CD4-positive, alpha-beta T cell treated with Interleukin-2 at 100 ng/mL for 4 hours (primary cell): ENCODE measurements at places on chromosomes 1 and 21.

- no peak for DNase-seq
These were observed 62.7 kb upstream of the LRRC8D start for GRCh38 chr1:89758156-89758555.

DNA sequence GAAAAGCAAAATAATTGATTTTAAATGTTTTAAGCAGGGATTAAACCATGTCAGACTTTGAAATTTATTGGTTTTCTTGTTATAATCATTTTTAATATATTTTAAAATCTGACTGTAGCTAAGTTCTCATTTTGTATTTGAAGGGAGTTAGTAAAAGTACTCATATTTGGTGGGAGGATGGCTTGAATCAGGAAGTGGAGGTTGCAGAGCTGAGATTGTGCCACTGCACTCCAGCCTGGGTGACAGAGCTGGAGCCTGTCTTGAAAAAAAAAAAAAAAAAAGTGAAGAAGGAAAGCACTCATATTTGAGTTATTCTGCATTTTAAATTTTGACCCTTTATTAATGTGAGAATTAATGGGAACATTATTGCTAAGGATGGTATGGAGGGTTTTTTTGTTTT, 106.0 kb downstream of the RABGAP1L start:
- DNase-seq, result no peak

GRCh38 chr1:151146072-151146411, 389 bp downstream of the SEMA6C start:
- no peak for DNase-seq

DNA sequence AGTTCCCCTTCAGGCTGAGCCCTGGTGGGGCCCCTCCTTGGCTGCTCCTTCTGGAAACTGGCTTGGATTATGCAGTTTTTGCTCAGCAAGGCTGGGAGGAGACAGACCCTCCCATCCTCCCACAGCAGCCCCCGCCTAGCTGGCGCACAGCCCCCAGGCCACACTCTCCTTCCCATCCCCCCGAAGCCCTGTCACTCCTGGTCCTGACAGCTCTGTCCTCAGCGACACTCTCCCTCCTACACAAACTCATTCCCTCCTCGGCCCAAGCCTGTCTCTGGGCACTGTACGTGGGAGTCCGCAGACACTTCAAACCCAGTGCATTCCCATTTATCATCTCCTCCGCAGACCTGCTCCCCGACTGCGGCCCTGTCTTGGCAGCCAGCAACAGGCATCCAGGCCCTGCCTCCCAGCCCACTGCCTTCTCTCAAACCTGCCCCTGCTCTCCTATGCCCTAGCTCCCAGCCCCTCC, 25.0 kb upstream of the EPHB2 start:
- no peak for DNase-seq

DNA sequence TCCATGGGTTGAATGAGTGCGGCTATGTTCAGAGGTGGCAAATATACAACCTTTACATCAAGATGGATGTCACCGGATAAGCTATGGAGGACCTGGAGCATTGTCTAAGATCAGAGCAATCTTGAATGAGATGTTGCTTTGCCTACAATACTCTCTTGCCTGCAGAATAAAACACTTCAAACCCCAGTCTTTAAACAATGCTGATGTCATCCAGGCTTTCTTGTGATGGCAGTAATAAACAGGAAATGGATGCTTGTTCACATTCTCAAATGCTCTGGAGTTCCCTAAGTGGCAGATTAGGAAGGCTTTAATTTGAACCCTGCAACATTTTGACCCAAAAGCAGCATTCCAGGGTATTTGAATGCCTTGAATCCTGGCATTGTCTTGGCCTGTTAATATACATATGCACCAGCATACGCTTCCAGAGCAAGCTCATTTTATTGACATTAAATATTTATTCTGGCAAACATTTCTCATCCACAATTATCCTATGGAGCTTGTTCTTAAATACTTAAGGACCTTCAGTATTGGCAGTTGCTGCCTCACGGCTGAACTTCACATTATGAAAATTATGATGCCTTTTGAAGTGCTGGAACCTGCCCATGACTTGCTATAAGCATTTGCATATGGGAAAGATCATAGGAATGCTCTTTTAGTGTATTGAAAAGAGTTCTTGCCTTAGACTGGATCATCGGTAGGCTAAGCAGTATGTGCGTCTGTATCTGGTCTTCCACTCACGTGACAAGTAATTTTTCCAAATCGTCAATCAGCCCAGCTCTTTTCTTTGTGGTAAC, 422.7 kb downstream of the SIPA1L2 start:
- DNase-seq, result no peak

- no peak for DNase-seq
These were observed 42.6 kb downstream of the F13B start for GRCh38 chr1:197024460-197024859.

GRCh38 chr1:78237364-78237916, 191.7 kb downstream of the GIPC2 start:
- no peak for DNase-seq

GRCh38 chr1:175808999-175809398, 65.6 kb upstream of the TNR start:
- DNase-seq, result no peak

- DNase-seq, result no peak
These were observed 124.0 kb downstream of the PIGK start for GRCh38 chr1:77095236-77095635.

- no peak for DNase-seq
These were observed 2.3 kb upstream of the NFASC start for GRCh38 chr1:204868340-204868700.

GRCh38 chr1:105894006-105894405, 1162.5 kb upstream of the PRMT6 start:
- no peak for DNase-seq

GRCh38 chr1:205317311-205317917, 4.1 kb downstream of the NUAK2 start:
- DNase-seq, result no peak

DNA sequence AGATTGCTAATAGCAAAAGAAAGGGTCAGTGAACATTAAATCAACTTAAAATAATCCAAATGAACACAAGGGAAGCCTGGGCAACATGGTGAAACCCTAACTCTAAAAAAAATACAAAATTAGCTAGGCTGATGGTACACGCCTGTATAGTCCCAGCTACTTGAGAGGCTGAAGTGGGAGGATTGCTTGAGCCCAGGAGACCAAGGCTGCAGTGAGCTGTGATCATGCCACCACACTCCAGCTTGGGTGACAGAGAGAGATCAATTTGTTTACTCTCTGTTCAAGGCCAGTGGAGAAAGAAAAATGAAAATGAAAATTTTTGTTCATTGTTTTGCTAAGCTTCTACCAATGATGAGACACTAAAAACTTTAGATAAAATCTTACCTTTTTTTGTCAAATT, 24.8 kb downstream of the WDR47 start:
- no peak for DNase-seq

DNA sequence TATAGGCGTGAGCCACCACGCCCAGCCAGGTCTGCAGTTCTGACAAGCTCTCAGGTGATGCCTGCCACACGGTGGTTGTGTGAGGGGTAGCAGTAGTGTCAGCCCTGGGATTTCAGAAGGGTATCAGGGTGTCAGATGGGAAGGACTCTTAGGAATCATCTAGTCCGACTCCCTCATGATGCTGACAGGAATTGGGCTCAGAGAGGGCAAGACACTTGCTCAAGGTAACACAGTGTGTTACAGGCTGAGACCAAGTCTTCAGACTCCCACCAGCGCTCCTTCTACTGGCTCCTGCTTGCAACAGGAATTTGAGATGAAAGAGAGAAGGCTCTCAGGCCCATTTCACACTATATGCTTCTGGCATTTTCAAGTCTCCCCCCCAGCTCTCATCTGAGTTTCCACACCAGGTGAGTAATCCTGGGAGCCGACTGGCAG, 6.9 kb downstream of the HTR1D start:
- no peak for DNase-seq

- no peak for DNase-seq
These were observed 10.2 kb downstream of the PRXL2B start for GRCh38 chr1:2596530-2597333.

DNA sequence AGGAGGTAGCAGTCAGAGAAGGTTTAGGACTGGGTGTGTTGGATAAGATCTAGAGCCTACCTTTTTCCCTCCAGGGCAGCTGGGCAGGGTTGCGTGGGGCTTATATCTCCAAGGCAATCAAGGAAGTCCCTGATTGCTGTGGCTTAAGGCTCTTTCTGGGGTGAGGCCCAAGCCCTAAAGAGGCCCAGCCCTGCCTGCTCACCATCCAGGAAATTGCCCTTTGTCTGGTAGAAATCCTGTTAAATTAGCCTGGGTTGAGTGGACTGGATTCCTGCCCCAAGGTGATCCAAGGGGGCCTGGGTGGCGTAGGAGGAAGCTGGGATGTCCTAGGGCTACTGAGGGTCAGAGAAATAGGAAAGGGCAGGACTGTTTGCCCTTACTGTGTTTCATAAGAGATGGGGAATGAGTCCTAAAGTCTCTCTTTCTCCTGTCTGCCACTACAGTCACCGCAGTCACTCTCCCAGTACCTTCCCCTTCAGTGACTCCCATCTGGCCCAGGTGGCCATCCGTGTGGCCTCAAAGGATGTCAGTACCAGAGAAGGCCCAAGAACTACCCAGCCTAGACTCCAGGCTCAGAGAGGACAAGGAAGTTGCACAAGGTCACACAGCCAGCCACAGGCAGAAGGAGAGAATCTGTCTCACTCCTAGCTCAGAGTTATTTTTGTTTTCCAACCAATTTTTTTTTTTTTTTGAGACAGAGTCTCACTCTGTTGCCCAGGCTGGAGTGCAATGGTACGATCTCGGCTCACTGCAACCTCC, 25.8 kb downstream of the MFSD2A start:
- DNase-seq, result no peak

- DNase-seq, result no peak
These were observed 546 bp upstream of the ZNF697 start for GRCh38 chr1:119648620-119649004.

- DNase-seq, result no peak
These were observed 79.7 kb upstream of the SLC2A1 start for GRCh38 chr1:43038232-43038935.

DNA sequence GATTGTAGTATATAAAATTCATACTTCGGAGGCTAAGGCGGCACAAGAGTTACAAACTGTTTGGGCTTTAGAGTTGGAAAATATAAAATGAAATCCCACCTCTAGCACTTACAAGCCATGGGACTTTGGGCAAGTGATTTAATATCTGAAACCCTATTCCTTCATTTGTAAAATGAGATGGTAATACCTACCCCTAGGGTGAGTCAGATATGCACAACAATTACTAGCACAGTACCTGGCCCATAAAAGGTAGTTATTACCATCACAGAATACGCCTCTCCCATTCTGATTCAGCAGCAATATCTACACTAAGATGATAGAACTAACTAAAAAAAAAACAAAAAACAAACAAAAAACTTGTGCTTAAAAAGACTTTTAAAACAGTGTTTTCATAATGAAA, 3.5 kb downstream of the KLHL12 start:
- no peak for DNase-seq

DNA sequence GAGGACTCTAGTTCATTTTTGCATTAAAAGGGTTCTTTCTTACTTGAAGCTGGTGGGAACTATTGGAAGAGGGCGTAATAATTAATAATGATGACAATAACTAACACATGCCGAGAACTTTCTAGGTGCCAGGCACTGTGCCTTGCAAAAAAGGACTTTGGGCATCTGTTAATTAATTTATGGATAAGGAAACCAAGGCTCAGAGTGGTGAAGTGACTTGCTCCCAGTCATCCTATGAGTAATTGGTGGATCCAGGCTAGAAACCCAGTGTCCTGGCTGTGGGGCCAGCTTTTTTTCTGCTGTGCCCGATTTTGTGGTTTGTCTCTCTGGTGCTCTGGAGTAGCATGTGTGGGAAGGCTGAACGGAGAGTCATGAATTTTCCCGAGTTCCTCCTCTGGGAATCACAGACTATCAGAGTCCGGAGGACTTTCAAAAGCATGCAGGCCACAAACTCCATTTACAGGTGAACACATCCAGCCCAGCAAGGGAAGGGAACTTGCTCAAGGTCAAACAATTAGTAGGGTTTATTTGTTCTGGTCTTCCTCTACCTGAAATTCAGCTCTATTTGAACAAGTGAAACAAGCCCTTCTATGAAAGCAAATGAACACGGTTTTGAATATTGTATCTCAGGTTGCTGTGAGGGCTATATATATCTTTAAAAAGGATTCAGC, 23.4 kb downstream of the ROR1 start:
- no peak for DNase-seq

DNA sequence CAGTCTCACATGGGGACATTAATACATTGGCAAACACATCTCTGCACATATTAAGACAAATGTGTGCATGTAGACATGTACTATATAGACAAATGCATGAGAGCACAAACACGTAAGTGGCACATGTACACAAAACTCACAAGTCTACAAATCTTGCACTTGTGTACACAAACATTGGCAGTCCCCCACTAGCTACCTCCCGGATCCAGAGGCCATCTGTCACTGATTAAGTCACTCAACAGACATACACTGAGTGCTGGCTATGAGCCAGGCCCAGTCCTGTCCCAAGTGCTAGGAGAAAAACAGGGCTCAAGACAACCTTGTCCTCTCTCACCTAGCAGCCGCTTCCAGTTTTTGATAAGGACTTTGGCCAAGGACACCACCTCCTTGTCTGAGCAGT, 7.0 kb downstream of the TCEA3 start:
- DNase-seq, result no peak

DNA sequence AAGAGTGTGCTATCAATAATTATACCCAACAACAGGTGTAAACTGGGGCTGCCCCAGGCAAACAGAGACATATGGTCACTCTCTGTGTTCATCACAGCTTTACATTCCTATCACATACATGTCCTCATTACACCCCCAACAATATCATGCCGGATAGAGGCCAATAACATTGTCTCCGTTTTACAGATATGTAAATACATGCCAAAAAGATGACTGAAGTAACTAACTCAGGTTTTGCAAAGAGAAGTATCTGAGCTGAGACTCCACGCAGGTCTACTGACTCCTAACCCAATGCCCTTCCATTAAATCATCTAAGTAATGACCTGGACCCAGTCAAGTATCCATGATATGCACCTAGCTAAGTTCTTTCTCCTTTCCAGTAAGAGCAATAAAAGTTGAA, 55.0 kb downstream of the JAK1 start:
- no peak for DNase-seq

GRCh38 chr1:31182352-31182751, 57.3 kb downstream of the NKAIN1 start:
- peak; percentile 37 for DNase-seq

DNA sequence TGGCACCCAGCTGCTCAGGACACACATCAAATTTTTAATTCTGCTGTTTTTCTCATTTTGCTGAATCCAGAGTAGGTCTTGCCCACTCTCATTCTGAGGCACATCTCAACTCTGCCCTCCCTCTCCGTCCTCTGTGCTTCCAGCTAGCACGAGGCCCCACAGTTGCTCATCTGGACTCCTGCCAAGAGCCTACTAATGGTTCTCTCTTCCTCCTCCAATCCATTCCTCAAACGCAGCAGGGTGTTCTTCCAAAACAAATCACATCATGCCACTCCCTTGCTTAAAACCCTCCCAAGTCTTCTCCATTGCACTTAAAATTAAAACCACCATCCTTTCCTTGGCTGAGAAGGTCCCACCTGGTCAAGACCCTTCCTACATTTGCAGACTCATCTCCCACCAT, 49.8 kb upstream of the SCAF4 start:
- DNase-seq, result no peak

DNA sequence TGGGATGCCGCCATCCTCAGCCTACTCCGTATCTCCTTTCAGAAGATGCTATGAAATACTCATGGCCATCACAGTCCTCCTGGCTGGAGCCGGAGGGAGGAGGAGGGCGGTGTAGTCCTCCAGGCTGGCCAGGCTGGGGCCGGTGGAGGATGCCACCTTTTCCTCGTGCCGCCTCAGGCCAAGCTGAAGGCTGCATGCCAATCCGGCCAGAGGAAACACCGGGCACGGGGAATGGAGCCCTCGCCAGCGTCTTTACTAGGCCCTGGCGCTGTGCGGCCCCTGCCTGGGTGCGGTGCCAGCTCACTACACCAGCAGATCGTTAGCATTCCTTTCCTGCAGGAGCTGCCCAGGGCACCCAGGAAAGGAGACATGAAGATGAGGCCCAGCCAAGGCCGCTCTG, 70.1 kb downstream of the CASZ1 start:
- DNase-seq, result no peak
